Mucosa of gallbladder (tissue), 1 donor: ENCODE measurements at places on chromosomes 7 and 10. TPM values are rescaled to one million over a fixed set of nuclear protein-coding genes. Genes with fewer than 3 reads are reported as not detected.

GRCh38 chr10:110442746-110443145 lies 55.0 kb upstream of the DUSP5 start:
- DNase-seq = no peak

Gene HKDC1
- 41.2 TPM for total RNA-seq

DNA sequence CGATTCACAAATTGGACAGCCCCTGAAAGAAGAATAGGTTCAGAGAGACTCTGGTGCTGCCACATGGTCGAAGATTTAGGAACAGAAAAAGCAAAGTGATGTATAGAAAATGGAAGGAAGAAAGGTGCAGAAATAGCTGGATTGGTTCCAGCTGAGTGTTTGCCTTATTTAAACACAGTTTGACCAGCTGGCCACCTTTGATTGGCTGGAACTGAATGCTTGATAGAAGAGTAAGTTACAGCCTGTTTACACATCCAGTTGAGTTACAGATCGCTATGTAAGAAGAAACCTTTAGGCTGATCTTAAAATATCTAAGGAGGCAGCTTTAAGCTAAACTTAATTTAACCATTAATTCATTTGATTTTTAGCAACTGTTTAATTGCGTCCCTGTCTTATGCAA lies 40.3 kb upstream of the KAT6B start:
- no peak for DNase-seq

GRCh38 chr10:121235692-121236091 lies 362.6 kb downstream of the FGFR2 start:
- DNase-seq = no peak
